ENCODE measurements at places on chromosomes 13 and 19.

DNA sequence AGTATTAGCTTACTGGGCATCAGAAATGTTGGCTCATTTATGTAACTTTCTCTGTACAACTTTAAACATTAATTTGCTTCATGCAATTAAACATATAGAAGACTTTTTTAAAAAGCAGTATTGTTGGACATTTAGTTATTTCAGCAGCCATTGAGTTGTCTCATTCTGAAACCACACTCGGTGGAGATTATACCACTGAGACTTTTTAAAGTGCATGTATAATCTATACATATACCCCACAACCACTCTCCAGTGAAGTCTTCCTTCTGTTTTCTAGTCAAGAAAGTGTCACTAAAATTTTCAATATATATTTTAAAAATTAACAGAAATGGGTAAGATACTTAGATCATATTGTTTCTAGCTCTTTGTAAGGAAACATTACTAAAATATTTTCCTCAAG lies 15.5 kb downstream of the SETDB2 start:
- DNase-seq: no peak

DNA sequence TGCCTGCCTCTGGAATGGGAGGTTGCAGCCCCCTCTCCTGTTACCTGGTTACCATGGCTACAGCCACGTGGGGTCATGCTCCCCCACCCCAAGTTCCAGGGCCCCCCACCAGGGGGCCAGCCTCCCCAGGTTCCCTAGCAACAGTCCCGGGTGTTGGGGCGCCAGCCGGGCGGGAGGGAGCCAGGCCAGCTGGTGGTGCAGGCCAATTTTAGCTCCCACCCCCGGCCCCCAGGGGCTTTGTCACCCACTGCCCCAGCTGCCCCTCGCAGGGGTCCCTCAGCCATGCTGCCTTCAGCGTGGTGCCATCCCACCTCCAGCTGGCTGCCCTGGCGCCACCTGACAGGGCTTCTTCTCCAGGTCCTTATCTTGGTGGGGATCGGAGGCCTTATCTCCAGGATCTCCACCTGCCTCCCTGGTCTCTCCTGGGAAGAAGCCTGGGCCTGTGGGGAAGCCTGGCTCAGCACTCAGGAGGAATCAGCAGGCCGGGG lies 3.0 kb downstream of the MARK4 start:
- DNase-seq: peak; percentile 51

DNA sequence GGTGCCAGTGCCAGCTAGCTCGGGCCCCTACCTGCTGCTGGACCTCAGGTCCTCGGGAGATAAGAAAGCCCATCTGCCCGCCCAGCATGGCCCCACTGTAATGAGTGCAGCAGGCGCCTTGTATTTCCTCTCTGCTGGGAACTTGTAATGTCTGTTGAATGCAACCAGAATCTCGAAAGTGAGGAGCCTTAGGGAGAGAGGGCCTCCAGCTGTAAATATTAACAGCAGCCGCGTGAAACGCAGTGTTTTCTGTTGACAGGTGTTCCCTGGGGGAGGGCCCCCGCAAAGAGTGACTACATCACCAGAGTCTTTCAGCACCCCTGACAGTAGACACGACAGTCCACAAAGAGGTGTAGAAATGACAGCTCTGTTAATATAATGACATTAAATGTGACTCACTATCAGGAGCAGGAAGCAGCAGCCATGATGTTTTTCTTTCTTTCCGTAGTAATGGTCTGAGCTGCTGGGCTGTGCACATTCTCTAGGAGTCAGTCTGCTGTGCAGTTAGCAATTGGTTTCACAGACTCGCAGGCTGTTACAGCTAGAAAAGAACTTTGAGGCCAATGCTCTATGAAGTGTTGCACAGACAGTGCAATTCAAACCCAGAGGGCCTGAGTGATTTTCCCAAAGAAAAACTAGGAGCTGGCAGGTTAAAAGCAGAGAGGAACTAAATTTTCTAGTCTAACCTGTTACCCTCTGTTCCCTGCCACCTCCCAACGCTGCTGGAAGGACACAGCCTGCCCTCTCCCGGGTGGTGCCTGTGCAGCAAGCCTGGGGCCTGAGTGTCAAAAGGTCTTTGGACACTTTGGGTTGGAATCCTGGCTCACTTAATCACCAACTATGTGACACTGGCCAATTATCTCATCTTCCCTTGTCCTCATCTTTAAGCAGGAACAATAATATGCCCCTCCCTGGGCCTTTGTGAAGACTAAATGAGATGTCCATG lies 58.6 kb upstream of the WASF3 start:
- DNase-seq: no peak

DNA sequence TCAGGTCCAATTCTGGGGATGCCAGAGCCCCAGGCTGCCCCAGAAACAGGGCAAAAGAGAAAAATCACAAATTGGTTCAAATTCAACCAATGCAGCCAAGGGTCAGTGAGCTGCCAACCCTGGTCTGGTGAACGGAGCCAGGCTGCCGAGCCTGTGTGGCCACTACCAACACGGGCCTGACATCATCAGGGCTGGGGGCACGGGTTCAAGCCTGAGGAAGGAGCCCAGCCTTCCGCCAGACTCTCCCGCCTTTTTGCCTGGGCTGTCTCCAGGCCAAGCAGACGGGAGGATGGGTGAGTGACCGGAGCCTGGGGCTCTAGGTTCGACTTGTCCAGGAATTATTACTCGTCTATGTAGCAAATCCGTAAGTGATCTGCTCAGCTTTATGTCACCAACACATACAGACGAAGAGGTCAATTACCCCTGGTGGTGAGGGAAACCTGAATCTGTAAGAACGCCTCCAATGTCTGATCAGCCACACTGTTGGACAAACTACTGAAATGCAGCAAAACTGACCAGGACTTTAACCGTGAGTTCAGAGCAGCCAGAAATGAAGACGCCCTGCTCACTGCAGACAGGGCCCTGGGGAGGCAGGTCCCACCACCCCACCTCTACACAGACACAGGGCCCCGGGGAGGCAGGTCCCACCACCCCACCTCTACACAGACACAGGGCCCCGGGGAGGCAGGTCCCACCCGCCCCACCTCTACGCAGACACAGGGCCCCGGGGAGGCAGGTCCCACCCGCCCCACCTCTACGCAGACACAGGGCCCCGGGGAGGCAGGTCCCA lies 31.8 kb downstream of the RAB20 start:
- DNase-seq: no peak

DNA sequence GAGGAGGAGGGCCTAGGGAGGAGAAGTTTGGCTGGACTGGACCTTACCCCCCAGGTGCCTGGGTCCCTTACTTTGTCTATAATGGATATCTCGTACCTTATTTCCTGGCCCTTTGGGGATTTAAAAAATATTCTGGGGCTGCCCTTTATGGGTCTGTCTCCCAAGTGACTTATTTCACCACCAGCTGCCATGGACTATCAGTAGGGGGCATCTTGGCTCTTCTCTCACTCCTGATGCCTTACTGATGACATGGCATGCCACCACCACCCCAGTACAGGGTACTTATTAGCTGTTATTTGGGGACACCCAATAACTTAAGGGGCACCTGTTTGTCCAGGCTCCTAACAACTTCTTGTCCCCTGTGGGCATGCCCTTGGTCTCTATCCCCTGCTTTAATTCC lies 38.0 kb downstream of the NFIX start:
- DNase-seq: no peak

GRCh38 chr13:45109102-45109720 lies 11.1 kb upstream of the GTF2F2 start:
- no peak for DNase-seq

- DNase-seq: no peak
Observed at GRCh38 chr13:84279166-84279565, 396.9 kb upstream of the SLITRK1 start.

GRCh38 chr13:89827552-89827951 lies 1519.9 kb upstream of the MIR17HG start:
- no peak for DNase-seq

DNA sequence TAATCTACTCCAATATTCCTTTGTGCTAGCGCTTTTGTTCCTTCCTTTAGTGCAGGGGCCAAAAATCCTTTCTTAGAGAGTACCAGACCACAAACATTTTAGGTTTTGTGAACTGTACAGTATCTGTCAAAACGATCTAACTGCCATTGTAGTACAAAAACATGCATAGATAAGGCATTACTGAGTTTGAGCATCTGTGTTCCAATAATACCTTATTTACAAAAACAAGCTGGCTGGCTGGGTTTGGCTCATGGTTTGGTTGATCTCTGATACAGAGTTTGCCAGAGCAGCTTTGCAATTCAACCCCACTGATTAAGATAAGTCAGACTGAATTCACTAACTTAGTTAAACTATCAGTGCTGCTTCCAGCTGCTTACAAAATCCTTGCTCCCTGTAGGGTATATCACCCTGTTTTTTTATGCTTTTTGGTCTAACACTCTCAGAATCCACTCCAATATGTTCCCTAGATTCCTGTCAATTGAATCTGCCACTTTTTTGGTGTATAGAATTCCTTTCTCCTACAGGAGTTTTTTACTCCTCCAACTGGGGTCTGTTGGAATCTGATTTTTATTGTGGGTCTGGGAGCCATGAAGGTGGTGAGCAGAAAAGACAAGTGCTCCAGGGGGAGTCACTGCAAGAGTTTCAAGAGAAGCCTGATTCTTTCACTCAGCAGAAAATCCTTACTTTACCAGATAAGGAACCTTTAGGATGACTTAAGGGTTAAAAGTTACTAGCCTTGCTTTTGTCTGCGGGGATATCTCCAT lies 1399.4 kb downstream of the EFNB2 start:
- DNase-seq: no peak

GRCh38 chr13:111961651-111962192 lies 105.2 kb upstream of the SOX1 start:
- DNase-seq: no peak

DNA sequence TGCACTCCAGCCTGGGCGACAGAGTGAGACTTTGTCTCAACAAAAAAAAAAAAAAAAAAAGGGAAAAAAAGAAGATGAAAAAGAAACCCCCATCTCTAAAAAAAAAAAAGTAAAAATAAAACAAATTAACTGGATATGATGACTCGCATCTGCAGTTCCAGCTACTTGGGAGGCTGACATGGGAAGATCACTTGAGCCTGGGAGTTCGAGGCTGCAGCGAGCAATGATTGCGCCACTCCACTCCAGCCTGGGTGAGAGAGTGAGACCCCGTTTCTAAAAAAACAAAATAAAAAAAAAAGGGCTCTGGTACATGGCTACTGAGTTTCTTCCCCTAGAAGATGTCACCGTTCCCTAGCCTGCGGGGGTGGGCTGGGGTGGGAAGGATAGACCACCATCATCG lies 2.4 kb upstream of the CATSPERG start:
- no peak for DNase-seq

GRCh38 chr13:81058211-81058915 lies 717.4 kb upstream of the SPRY2 start:
- no peak for DNase-seq

GRCh38 chr13:29162638-29163235 lies 342.6 kb downstream of the MTUS2 start:
- no peak for DNase-seq

DNA sequence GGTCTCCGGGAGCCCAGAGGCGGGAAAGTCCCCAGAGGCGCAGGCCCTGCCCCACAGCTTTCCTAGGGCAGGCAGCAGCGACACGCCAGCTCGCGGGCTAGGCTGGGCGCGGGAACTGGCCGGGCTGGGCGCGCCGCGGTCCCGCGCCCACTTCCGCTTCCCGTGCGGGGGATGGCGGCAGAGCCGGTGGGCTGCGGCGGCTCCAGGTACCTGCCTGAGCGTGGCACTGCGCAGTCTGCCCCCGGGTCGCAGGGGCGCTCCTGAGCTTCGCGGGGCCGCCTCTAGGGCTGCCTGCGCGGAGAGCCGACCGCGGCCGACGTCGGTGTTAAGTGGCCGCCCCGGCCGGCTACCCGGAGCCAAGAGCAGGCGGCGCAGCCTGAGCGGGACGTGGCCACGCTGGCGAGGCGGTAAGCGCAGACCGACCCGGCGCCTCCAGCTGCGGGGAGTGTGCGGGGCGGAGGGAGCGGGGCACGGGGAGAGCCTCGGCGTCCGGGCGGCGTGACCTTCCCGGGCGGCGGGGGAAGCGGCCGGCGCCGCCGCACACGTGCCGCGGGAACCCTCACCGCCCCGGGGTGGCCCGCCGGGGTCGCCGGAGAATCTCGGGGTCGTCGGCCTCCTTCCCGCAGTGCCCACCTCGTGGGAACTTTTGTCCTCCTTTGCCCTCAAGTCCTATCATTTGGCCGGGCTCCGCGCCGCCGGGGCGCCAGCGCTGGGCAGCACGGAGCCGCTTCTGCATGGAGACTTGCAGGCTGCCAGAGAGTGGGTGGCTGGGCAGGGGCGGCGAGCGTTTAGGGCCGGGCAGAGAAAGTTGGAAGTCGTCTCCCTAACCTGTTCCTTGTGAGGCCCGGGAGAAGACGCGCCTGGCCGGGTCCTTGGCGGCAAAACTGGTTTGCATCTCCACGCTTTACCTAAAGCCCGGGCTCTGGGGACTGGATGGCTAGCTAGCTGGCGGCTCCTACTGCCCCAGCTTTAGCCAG lies 31.4 kb upstream of the MPHOSPH8 start:
- peak; percentile 14 for DNase-seq

GRCh38 chr13:46885018-46885417 lies 11.8 kb downstream of the HTR2A start:
- DNase-seq: no peak

GRCh38 chr19:2193807-2194206 lies 30.1 kb downstream of the DOT1L start:
- DNase-seq: no peak

DNA sequence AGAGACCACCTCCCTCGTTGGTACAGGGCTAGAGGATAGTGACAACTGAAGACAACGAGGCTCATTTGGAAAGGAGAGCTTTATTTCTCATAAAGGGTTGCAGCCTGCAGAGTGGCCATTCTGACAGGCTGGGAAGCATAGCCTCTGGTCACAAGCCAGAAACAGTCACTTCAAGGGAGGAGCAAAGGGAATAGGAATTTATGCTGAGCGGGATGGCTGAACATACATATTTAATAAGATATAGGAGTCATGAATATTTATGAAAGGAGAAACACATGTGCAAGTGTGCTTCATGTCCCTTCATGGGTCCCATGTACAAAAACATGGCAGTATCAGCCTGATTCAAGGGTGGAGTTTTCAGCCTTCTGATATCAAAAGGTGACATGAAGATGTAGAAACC lies 27.1 kb upstream of the URI1 start:
- no peak for DNase-seq

DNA sequence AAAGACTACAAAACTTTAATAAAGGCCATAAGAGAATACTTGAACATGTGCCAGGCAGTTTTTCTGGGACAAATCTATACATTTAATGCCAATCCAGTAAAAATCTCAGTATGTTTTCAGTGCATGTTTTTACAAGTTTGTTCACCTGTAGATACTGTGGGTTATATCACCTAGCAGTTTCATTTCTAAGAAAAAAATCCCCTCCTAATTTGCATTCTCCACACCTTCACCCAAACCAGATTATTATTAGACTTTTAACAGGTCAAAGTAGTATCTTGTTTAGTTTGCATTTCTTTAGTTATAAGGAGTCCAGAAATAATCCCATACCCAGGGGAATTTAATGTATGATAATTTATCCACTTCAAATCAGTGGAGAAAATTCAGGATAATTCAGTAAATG lies 17.0 kb upstream of the LPAR6 start:
- no peak for DNase-seq

DNA sequence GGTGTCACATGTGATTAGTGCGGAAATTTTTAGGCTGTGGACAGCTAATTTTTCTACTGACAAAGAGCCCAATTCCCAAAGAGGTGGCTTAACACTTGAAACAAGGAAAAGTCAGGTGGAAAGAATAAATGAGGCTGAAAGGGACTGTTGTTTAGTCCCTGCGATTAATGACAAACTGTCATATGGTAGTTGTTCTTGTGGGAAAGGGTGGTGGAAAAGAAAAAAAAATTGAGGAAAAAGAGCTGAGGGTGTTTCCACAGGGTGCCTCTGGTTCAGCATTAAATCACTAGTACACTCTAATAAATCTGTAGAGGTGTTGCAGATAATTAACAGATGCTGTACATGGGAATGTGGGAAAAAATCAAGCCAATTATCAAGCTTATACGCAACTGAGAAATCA lies 300.7 kb downstream of the DNAJC15 start:
- DNase-seq: no peak
